ENCODE measurements at places on chromosomes 4 and X.
A peak's percentile ranks its signal among the peaks of the same experiment; 100 is the strongest.

DNA sequence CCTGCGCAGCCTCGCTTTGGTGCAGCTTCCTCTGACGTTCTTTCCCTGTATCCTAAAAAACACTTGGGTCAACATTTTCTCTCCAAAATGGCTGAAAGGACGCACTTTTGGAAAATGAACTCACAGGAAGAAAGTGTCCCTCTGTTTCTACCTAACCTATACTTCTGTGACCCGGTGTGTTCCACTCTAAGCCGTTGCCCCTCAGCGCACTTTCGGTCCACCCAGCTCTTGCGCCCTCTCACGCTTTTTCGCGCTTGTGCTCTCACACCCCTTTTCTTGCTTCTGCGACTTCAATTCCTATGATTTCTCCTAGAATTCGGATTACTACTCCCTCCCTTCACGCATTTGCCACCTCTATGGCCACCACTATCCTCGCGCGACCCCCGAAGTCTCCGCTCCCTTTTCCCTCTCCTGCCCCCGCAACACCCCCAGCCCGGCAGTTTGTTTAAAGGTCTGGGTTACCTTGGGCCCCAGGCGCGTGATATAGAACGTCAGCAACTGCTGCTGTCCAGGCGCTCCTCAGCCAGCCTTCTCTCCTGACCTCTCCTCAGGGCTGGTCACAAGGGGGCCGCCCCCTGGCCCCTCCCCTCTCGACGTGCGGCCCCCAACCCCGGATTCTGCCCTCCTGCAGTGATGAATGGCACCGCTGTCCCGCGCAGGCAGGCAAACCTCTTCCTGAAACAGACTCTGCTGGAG, at the start of gene USP51:
USP51 (minus strand) TSS at position 535 of the 696 bp plus-strand sequence. CDS start 909 bp downstream, outside the sequence.
- DNase-seq, result peak; percentile 2

GRCh38 chrX:135396109-135396508, 25.6 kb upstream of the SMIM10L2A start:
- peak; percentile 45 for DNase-seq

DNA sequence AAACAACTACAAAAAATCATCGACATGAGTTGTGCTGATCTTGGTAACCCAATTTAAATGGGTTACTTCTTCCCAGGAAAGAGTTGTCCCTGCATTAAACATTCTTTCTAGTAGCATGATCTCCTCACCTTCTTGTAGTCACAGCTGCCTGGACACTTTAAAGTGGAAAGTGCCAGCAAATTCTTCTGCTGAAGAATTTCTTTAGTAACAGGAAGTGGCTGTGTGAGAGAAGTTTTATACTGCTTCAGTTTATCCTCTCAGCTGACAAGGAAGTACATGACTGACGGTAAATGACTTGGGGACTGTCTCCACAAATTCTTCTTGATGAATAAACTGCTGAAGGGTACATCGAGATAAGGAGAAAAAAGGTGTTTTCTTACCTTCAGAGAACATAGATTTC, 18.2 kb upstream of the TNIP3 start:
- no peak for DNase-seq

GRCh38 chrX:48590203-48591103, 6.8 kb upstream of the WDR13 start:
- no peak for DNase-seq

- no peak for DNase-seq
Measured at GRCh38 chrX:130120321-130120731, 10.0 kb upstream of the ELF4 start.

GRCh38 chr4:125551466-125551865, 236.7 kb downstream of the FAT4 start:
- DNase-seq, result no peak

GRCh38 chr4:14787894-14788293, 214.4 kb upstream of the CPEB2 start:
- DNase-seq, result no peak

DNA sequence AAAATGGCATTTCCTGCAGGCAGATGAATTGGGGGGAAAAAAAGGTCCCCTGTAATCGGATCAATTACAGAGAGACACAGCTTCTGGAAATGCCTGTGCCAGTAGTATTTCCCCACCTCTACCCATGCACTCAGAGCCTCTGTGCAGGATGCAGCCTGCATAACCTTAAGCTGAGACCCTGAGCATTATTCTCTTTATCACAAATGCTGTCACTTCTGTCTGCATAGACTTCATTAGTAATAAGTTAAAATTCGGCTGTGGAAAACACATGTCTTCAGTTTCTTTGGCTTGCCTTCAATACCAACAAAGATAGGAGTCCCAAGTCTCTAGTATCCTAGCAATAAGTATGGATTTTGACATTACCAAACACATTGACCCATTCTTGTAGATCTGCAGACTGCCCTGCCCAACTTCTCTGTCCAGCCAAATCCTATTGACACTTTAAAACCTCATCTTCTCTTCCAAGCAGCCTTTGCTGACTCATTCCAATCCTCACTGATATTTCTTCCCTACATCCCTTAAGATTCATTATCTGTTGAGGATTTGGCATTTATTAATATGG, 70.8 kb downstream of the LUZP4 start:
- DNase-seq, result peak; percentile 4

All from MG63 (cell line).